AG09319 (cell line): ENCODE measurements at places on chromosomes 2 and 18.

- no peak for DNase-seq
Observed at GRCh38 chr2:53697686-53698085, 69.9 kb upstream of the CHAC2 start.

DNA sequence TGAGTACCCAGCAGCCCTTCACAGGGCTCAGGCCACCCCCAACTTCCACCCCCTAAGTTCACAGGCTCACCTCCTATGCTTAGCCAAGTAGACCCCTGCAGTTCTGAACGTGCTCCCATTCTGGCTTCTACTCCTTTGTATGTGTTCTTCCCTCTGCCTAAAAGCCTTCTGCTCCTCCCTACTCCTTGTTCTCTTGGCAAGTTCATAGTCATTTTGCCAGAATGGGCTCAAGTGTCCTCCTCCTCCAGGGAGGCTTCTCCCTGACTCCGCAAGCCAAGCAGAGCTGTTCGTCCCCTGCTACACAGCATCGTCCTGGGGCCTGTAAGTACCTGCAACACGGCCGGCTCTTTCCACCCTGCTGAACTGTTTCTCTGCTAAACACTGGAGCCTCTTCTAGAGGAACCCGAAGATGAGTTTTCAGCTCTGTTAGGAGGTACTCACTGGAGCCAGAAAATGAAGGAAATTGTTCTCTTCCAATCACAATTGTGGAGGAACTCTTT, 14.6 kb upstream of the CETN1 start:
- no peak for DNase-seq

GRCh38 chr2:60079562-60079961, 473.9 kb downstream of the BCL11A start:
- DNase-seq, result no peak

DNA sequence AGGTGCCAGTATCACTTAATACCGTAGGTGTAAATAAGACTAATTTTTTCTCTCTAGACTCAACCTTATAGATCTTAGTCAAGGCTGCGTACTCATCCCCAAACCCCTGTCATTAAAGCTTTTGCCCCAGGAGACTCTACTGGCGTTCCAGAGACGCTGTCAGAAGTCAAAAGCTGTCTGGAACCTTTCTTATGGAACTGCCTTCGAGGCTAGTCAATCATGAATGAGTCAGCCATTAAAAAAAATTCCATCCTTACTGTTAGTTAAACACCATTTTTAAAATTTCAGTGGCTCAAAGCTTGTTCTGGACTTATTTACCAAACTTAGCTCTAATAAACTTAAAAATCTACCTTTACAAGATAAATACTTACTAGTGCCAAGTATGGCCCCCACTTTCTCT, 52.1 kb downstream of the SPRED2 start:
- DNase-seq, result no peak

GRCh38 chr2:234091432-234091879, 41.0 kb downstream of the SPP2 start:
- no peak for DNase-seq

DNA sequence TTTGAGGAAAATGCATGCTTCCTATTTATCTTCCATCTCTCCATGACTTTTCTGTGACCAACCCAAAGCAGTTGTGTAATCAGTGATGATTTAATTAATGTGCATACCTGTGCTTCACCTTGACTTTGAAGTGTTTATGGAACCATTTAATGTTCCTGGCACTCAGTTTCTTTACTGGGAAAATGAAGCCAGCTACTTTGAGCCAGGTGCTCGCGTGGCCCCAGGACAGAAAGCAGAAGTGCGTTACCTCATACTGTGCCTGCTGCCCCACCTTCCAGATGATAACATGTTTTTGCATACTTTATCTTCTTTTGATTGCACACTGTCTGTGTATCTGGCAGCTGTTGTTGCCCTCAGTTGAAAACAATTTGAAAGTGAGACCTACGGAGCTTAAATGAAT, 61.3 kb downstream of the PMAIP1 start:
- no peak for DNase-seq

DNA sequence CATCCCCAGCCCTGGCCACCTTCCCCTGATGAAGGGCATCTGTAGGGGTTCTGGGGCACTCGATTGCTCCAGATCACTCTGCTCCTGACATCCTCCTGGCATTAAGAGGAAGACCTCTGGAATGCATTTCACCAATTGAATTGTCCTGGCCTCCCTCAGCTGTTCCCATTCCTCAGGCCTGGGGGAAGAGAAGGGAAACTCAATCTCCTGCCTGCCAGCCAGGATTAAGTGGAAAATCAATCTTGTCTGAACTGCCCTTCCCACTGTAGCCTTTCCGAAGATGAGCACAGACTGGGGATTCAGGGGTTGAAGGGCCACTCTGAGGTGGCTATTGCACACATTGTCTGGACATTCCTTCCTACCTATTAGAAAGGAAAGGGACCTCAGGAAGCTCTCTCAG, 99.8 kb downstream of the ALK start:
- no peak for DNase-seq

GRCh38 chr2:150167711-150168110, 319.8 kb downstream of the RND3 start:
- DNase-seq, result no peak

DNA sequence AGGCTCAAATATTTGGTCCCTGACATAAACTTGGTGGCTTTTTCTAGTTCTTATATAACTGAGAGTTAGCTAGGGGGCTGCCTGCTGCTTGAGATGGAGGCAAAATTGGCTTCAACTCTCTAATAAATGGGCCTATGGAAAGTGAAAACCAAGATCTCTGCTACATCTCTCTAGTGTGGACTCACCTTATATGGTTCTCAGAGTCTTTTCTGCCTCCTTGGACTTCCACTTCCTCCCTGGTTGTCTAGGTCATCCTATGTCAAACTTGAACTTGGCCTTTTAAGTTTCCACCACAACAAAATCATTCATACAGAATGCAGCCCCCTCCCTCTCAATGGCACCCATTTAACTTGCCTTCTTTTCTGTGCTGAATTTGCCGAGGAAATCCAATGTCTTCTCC, 23.9 kb upstream of the ARHGAP25 start:
- DNase-seq, result no peak

DNA sequence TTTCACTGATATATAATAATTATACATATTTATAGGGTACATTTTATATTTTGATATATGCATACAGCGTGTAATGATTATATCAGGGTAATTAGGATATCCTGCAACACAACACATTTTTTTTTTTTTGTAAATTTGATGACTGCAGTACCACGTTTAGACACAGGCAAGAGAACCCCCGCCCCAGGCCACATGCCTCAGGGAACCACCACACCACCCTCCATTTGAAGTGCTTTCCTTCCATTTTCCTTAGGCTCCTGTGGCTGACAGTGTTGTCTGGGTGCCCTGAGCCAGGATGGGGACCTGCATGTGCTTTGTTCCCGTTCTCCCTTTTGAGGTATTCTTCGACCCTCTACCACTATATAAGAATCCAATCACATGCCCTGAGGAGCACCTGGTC, 161.6 kb upstream of the CTAGE1 start:
- no peak for DNase-seq

DNA sequence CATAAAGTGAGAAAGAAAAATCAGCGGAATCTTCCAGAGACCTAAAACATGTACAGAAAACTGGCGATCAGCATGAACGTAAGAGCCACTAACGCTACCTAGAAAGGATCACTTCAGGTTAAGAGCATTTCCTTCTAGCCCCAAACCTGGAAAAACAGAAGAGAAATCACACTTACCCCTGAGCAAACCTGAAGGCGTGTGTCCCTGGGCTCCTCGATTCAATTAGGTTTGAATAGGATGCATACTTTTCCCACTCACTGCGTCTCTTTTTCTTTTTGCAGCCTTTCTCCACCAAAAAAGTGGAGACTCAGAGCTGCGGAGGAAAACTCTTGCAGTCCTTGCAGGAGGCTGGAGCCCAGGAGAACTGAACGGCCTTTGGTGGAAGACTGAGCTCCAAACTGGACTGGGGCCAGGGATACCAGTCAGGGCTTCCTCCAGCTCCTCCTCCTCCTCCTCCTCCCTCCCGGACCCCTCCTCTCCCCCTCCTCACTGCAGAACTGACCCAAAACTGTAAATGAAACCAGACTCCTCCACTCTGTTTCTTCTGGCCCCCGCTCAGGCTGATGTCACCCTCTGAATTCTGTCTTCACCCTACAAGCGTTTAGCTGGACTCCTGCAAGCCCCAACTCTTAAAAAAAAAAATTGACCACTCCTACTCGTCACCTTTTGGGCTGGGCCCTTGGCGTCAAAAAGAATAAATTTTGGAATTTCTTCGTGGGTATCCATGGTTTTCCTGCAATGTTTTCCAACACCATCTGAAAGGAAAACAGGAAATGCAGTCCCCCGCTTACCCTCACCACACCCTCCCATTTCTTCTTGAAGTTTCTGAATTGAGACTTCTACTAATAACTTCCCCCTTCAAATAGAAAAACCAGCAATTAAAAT, at the start of gene COL6A3:
Gene COL6A3, minus strand, starts transcription at position 388 of the 885 bp plus-strand sequence. CDS start 17,347 bp downstream, outside the sequence.
- DNase-seq, result peak; percentile 96

DNA sequence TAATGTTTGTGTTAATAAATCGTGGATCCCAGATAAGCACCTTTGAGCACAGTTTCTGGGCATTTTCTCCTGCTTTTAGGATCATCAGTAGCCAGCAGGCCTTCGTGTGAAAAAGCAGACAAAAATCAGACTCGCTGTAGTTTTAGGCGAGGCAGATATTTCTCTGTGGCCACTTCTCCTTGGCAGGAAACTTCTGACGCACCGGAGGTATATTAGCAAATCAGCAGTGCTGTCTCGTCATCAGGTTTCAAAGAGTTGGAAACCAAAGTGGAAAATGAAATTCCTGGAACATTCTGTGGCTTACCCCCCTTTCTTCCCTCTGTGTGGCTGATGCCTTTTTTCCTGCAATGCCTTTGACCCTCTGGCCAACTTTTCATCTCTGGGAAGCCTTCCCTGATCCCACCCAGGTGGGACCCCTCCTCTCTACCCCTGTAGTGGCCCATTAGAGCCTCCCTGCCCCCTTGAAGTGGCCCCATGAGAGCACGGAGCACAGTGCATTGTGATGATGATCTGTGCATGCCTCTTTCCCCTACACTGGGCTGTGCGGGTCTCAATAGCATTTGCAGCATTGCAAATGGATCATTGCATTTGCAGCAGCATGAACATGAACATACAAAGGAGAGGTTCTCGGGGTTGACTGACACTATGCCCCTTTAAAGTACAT, 93.3 kb downstream of the RNF144A start:
- DNase-seq, result peak; percentile 77

GRCh38 chr18:13502585-13502984, 223.8 kb downstream of the FAM210A start:
- DNase-seq, result no peak

- no peak for DNase-seq
Observed at GRCh38 chr2:10481055-10481665, 33.0 kb upstream of the ODC1 start.

DNA sequence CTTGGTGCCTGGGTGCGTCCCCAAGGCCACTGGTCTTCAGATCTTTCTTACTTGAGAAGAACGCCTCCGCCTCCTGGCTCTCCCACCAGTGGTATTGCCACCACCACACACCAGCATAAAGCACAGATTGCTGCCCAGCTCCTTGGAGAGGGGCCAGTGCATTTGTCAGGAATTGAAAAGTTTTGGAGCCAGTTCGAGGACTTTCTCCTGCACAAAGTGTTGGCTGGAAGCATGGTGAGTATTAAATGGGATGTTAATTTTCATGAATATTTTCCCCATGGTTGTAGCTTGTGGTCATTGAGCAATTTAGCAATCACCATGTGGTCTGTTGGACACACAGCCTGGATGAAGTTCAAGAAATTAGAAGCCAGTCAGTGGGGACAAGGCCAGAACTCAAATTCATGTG, 684.6 kb upstream of the FANCL start:
- DNase-seq, result peak; percentile 79

DNA sequence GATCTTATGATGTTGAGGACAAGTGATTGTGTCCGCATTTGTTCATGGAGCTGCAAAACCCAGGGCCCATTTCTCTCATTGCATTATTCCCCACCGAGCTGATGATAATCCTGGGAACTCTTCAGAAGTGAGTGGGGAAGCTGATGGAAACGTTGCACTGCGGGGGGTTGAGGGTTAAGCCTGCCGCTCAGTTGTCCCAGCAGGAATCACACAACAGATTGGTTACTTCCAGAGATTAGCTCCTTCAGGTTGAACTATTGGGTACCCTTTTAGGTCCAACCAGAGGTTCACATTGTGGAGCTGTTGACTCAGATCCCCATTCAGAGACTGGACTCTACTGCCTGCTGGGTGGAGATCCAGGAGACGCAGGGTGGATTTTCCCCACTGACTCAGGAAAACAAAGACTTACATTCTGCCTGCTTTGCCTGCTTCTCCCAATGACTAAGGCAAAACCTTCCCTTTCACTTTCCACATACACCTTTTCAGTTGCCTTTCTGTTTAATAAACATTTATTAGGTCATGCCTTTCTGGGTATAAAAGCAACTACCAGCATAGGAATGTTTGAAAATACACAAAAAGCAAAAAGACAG, 286.4 kb downstream of the TXNL1 start:
- DNase-seq, result no peak

DNA sequence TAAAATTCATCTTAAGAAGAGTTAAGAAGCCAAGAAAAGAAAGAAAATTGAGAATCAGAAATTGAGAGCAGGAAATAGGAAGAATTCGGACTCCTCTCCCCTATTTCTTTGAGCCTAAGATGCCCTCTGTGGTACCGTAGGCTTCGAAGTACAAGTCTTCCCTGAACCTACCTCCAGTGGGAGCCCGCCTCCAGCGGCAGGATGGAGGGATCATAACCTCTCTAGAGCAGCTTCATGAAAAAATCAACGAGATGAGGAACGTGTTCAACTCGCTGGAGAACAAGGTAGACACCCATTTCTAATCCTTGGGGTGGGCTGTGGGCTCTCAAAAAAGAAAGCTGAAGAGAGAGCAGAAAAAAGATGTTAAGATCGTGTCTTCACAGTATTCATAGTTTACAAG, 36.3 kb downstream of the ARHGEF33 start:
- DNase-seq, result no peak

- DNase-seq, result peak; percentile 73
Observed at GRCh38 chr2:190759749-190760213, 110.9 kb downstream of the NAB1 start.

DNA sequence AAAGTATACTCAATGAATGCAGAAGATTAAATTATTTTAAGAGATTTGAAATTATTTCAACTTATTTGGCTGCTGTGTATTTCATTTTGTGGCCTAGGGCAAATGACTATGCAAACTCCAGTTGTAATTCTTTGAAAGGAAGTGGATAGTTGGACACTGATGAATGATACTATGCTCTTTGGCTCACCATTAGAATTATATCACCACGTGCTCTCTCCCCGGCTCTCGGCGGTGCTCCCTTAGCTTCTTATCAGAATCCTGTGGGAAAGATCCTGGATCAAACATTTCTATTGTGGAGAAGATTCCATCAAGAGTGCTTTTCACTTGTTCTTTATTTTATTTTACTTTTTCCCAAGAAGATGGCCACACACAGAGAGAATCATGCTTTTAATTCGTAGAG, 55.2 kb downstream of the ADCYAP1 start:
- DNase-seq, result no peak

- no peak for DNase-seq
Observed at GRCh38 chr2:187890690-187891089, 336.5 kb upstream of the TFPI start.

DNA sequence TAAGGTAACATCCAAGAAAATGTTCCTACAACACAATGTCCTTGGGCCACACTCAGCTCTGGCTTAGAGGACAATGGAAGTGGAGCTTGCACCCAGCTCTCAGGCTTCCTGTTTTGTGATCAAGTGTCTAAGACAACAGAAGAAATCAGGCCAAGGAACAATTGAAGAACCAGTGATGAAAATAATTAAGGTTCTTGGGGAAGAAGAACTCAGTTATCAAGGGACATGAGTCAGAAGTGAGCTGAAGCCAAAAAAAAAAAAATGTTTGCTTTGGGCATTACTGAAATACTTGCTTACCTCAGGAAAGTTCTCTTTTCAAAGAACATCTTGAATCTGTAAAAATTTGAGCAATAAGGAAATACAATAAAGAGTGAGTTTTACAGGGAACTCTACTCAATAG, 299.0 kb downstream of the FBXO15 start:
- peak; percentile 78 for DNase-seq
